ENCODE measurements at places on chromosomes 6 and 20.

GRCh38 chr20:10065154-10065833 lies 30.5 kb downstream of the ANKEF1 start:
- DNase-seq, result no peak

- DNase-seq, result no peak
Observed at GRCh38 chr6:122401104-122401503, 1.7 kb downstream of the HSF2 start.

- DNase-seq, result no peak
Observed at GRCh38 chr6:108383981-108384380, 89.1 kb downstream of the AFG1L start.

DNA sequence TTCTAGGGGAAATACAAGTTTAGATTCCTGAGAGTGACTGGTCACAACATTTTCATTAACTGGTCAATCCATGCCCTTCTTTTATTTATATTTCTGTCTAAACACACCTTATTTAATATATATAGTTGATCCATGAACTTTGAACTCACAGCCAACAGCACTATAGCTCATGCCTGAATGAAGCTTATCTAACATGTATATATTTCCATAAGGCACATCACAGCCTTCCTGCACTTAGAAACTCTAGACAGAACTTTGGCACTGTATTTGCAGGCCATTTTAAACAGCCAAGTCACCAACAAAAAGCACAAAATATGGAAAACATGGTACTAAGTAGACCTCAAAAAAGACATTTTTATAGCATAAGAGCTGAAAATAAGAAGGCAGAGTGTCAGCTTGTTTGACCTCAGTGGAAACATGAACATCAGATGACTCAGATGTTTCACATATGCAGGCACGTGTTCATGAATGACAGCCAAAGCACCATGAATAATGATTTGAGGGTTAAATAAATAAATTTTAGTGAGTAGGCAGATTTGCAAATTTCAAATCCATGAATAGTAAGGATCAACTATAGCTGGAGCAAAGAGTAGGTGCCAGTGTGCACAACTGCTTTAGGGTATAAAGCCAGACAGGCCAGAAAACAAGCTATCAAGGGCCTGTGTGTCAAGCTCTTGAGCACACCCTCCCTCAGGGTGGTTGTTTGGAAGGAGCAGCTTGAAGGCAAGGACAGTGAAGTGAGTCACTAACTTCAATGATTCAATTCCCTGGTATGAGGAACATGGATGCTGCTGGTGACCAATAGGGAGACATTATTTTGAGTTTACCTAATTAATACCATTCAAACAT lies 88.9 kb upstream of the NT5E start:
- DNase-seq, result no peak

DNA sequence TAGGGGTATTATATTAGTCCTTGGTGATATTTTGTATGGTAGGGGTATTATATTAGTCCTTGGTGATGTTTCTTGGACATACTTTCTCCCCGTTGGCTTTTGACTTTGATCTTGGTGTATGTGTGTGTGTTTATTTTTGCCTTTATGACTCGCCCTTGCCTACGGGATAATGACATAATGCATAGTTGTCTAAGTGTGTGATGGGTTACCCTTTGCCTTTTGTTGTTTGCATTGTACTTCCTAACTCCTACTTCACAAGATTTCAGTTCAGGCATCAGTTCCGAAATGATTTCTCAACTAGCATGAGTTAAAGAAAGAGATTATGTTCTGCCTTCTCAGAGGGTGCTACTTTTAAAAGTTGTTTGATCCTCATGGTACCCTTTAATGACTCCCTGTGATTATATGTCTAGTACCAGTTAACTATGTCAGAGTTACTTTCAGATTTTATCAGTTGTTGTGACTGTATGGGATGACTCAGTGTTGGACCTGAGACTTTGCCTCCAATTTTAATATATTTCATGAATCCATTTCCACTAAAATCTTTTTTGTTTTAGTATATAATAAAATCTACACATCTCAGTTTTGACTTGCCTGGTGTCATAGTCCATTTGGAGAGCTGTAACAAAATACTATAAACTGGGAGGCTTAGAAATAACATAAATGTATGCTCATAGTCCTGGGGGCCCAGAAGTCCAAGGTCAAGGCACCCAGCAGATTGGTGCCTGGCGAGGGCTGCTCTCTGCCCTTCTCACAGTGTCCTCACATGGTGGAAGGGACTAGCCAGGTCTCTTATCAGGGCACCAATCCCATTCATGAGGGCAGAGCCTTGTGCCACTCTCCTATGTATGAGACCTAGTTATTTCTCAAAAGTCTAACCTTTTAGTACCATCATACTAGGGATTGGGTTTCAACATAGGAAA lies 34.1 kb downstream of the CDYL start:
- no peak for DNase-seq

- peak; percentile 47 for DNase-seq
Observed at GRCh38 chr20:64131406-64131805, 24.0 kb upstream of the NPBWR2 start.

- DNase-seq, result no peak
Observed at GRCh38 chr6:47019941-47020340, 22.2 kb downstream of the ADGRF1 start.

DNA sequence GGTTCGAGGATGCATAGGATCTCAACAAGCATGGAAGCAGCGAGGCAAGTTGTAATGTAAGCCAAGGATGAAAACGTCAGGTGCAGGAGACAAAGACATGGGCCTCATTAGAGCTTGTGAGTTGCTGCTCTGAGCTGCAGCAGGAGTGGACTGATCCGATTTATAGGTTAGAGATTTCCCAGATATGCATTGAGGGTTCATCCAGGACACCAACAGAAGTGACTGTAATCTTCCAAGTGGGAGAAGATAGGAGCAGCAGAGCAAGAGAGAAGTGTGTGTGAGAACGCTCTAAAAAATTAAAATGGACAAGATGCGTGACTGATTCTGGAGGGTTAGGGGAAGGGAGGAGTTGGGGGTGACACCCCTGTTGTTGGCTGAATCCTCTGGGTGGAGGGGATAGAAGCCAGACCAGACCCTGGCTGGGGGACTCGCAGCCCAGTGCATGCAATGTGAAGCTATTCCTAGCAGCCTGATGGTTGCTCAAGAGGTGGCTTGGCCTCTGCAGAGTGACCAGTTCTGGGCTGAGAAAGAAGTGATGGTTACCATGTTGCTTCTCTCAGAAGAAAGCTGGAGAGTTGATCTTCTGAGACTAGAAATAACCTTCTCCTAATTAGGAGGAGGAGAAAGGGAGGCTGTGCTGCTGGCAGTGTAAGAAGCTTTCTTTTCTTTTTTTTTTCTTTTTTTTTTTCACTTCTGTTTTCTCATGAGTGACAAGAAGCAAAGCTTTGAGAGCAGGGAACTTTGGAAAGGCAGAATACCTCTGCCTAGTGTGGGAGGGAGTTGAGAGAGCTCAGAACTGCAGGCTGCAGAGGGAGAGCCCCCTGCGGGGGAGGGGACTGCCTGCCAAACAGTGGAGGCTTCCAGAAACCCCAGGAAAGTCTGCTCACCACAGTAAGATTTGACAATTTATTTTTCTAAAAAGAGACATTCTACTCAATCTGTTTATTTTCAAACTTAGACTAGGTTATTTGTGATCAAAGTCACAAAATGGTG lies 116.9 kb downstream of the SLX4IP start:
- DNase-seq, result no peak

DNA sequence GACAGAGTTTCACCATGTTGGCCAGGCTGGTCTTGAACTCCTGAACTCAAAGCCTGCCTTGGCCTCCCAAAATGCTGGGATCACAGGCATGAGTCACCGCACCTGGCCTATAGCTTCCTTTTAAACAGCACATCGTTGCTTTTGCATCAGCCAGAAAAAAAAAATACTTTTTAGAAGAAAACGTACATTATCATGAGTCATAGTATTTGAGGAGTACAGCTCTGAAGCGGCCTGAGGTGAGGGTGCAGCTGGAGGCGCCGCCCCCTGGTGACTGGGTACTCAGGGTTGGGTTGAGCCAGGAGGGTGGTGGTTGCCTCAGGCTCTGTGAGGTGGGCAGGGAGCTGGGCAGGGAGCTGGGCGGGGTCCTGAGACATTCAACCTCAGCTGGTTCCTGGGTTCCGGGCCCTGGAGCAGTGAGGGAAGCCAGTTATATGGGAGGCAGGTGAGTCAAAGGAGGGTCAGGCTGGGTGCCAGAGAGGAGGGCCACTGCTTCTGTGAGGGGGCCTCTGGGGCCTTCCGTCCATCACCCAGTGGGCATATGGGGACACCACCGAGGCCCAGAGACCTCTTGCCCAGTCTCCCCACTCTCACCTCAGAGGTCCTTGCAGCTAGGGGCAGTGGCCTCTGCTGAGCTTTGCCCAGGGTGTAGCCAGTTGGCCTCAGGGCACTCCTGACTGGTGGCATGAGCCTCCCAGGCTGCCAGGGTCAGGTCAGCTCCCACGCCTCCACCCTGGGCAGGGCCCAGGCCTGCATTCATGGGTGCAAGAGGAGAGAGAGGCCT lies 11.7 kb upstream of the ID1 start:
- DNase-seq, result no peak

- no peak for DNase-seq
Observed at GRCh38 chr20:45370571-45371160, 7.5 kb downstream of the TP53TG5 start.

DNA sequence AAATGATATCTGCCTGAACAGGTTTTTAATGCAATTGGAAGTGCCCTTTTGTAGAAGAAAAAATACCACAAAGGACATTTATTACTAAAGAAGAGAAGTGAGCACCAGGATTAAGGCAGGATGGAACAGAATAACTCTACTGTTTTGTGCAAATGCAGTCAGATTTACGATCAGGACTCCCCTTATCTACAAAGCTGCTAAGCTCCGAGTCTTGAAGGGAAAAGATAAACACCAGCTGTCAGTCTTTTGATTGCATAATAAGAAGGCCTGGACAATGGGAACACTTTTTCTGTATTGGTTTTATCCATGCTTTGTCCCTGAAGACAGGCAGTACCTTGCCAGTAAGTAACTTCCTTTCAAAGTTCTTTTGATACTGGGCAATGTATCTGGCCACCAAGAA lies 797.9 kb upstream of the SLC35B3 start:
- no peak for DNase-seq

GRCh38 chr20:51211191-51211590 lies 188.3 kb upstream of the KCNG1 start:
- DNase-seq, result no peak

Data from chondrocyte (in vitro differentiated cells).